Left colon (tissue), 2 donors: ENCODE measurements at places on chromosomes 12 and 14.

- DNase-seq = no peak
These were observed 68.8 kb downstream of the LLPH start for GRCh38 chr12:66061557-66062289.

DNA sequence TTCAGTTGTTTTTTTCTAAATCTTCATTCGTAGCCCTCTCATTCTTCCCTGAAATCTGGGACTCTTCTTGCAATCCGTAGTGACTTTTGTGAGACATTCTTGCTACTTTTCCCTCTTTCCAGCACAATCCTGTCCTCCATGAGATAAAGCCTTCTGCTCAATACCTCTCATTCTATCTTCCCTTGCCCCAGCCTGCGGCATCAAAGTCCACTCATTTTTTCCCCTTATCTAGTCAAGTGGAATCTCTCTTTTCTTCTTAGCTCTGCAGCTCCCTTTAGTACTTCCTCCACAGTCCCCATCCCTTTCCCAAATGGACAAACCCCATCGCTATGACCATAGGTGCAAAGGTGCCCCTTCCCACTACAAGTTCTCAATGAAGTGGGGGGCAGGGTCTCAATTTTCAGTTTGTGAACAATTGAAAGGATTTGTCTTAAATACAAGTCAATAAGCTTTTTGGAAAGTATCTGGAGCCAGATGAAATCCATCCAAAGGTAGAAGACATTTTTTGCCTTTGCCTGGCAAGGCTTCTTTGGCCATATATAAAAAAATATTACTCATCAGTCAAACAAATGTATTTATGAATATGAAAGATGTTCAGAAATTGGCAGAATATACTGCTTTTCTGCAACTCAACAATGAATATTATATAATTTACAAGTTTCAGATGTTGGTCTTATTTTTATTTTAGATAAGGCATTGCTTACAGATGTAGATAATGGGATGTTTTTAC, 179.4 kb downstream of the SNAPC1 start:
- DNase-seq = no peak

GRCh38 chr12:54126696-54127537, 61.9 kb downstream of the SMUG1 start:
- peak; percentile 49 for DNase-seq

- no peak for DNase-seq
These were observed 9.8 kb upstream of the HHIPL1 start for GRCh38 chr14:99635116-99635515.

GRCh38 chr12:91154131-91154530, 28.5 kb downstream of the DCN start:
- no peak for DNase-seq

DNA sequence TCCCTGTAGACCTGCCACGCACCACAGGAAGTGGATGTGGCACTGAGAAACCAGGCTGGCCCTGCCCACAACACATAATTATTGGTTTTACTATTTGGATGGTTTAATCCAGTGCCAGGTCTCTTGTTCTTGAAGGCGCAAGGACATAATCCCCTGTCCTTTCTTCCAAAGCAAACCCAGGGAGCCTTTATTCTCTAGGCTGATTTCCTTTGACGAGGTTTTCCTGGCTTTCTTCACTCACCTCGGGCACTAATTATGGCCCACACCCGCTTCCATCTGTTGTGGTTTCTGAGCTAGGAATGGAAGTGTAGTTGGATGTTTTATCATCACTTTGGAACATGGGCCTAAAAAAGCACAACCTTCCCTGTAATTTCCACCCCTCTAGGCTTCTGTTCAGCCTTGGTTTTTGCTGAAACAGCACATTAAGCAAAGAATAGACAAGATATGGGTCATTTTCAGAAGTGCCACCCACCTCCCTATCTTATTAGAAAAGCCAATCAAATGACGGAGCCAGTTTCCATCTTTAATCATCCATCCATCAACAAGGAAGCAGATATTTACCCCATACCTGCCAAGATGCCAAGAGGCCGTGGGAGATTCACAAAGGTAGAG, 73.9 kb downstream of the PPP1R36 start:
- DNase-seq = no peak

DNA sequence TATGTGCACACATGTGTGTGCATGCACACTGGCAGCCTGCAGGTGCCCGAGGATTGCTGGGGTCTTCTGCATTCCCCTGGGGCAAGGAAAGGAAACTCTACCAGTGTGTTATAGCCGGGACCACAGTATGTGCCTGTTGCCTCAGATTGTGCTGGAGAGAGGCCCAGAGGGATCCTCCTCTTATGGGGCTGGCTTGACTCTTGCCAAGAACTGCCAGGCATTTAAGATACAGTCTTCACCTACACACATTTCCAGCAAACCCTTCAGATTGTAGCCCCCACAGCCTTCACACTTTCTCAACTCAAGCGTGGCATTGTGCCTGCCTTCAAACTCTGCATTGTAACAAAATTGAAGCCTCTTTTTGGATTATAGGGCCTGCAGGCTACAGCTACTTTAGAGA, 176.7 kb upstream of the DYRK2 start:
- no peak for DNase-seq

DNA sequence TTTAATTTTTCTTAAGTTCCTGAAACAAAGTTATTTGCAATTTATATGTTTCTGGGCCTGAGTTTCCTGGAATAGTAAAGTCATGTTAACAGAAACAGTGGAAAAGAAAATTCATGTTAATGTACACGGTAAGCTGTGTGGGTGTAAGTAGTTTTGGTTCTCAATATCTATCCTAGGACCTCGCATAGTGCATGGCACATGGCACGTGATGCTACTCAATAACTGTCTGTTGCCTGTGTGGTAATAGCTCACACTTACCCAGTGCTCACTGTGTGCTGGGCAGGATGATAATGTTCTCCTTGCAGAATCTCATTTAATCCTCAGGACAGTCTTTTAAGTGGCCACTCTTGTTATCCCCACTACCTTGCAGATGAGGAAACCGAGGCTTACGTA, 100.7 kb downstream of the DUSP16 start:
- DNase-seq = no peak

DNA sequence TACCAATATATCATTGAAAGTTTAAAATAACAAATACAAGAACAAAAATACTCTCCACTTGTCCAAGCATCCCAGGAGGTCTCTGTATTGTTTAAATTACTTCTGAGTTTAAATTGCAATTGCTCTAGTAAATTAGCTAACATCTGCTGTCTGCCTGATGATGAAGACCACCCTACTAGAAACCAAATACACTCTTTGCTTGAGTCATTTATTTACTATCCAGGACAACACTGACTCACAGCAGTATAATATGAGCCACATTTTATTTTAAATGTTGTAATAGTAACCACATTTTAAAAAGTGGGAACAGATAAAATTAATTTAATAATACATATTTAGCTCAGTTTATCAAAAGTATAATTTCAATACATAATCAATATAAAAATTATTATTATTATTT, 62.9 kb upstream of the EEA1 start:
- DNase-seq = no peak

- DNase-seq = peak; percentile 85
These were observed 8.6 kb downstream of the GLTP start for GRCh38 chr12:109871668-109872314.

DNA sequence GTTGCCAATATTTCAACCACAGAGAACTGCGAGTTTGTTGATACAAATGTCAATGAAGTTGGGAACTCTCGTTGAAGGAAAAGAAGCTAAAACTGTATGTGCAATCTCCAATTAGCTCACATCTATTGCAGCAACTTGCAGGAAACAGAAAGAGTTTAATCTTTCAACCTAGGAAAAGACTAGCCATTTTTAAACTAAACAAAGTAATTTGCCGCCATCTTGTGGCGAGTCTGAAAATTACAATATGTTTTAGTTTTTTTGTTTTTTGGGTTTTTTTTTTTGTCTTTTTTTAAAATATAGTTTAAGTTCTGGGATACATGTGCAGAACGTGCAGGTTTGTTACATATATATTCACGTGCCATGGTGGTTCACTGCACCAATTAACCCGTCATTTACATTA, 131.2 kb upstream of the FOXG1 start:
- no peak for DNase-seq

- DNase-seq = no peak
These were observed 39.0 kb upstream of the HIF1A start for GRCh38 chr14:61656341-61656740.

DNA sequence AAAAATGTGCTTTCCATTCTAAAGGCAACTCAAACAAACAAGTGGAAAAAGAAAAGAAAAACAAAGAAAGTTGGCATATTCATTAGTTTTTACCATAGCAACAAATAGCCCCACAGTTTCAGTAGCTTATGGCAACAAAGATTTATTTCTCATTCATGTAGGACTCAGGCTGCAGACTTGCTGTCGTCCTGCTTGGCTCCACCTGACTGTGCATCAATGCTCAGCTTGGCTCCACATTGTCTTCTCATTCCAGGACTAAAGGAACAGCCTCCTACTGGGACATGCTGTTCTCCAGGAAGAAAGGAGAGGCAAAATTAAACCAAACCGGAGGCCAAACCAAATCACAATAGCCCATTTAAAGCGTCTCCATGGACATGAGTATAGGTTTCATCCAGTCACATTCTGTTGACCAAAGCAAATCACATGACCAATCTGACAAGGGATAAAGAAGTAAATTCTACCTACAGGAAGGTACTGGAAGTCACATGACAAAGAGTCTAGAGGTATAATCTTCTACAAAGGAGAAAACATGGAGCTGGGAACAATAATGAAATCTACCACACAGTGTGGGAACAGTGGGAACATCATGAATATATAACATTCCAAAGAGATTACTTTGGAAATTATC, 222.5 kb downstream of the PIK3C2G start:
- no peak for DNase-seq
